Right forelimb (tissue), 1 donor: ENCODE measurements at places on chromosomes 5 and 9.

DNA sequence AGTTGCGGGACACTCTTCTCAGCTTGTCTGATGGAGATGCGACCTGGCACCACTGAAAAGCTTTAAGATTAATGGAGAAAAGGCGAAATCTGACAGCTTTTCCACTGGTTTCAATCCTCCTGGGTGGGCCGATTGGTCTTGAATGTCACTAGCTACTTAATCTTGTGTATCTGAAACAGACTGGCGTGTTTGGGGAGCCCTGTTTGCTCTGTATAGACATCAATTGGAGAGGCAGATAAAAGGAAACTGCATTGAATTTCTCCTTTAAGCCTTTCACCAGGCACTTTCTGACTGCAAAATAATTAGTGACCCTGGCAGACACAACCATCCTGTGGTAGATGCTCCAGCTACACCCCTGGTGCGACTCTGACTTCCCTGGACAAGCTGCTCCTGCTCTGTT is 224.2 kb downstream of the NDUFS4 start:
- DNase-seq = no peak

GRCh38 chr5:12861886-12862654 is 957.8 kb upstream of the CTNND2 start:
- DNase-seq = no peak

GRCh38 chr5:42985129-42986037 is 54.7 kb downstream of the ANXA2R start:
- no peak for DNase-seq

GRCh38 chr9:125747765-125748445 is 732 bp downstream of the PBX3 start:
- DNase-seq = peak; percentile 68

- no peak for DNase-seq
Measured at GRCh38 chr5:17317473-17317872, 100.0 kb downstream of the BASP1 start.

DNA sequence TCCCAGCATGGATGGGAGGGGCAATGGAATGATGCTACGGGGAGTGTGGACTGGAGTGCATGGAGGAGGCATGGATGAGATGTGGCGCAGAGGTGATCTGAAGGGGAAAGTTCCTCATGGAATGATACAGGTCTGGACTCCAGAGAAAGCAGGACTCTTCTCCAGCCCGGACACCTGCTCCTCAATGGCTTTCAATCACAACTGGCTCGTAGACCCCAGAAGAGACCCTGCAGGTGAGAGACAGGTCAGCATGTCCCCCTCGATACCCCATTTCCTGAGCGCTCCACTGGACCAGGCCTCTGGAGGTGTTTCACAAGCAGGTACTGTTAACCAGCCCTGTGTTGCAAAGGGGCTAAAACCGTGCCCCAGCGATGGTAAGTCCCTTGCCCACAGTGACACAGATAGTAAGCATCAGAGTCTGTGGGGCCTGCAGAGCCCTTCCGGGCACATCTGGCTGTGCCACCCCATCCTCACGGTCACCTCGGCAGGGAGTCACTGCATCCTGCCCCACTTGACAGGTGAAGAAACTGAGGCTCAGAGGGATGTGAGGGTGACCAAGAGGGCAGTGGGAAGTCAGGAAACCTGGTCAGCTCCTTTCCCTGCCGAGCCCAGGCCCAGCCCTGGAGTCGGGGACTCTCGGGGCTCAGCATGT is 5.5 kb upstream of the DPM2 start:
- no peak for DNase-seq
